Fibroblast of skin of left quadriceps (primary cell): ENCODE measurements at places on chromosomes 16 and 17.

DNA sequence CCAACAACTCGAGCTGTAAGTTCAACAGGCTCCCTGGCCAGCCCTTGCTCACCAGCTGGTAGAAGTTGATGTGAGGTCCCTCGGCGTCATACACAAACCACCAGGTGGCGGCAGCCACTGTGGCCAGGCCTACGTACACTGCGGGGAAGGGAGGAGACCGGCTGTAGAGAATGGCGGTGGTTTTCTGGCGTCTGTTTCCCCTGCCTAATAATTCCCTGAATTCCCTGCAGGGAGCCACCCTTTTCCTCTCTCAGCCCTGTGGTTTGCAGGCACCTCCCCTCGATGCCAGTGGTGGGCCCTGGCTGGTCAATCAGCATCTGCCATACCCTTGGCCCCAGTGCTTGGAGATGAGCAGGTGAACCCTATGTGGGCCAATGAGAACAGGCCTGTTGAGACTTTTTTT, 18.9 kb upstream of the P2RX1 start:
- peak; percentile 20 for DNase-seq

GRCh38 chr16:75196836-75197235, 10.1 kb downstream of the CTRB2 start:
- DNase-seq: no peak

DNA sequence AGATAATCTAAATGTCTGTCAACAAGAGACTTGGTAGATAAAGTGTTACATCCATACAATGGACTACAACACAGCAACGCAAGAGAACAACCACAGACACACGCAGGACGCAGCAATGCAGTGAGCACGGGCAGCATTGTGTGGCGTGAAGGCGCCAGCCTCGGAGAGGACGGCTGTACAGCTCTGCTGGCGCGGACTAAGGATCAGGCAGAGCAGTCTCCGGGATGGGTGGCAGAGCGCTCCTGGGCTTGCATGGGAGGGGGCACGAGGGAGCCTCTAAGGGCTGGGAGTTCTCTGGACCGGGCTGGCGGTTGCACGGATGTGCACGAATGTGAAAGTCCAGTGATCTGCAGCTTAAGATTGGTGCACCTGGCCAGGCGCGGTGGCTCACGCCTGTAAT, 34.5 kb downstream of the ACTG1 start:
- DNase-seq: no peak

GRCh38 chr16:56781528-56781961, 51.6 kb downstream of the NUP93 start:
- DNase-seq: no peak

- DNase-seq: peak; percentile 55
These were observed 7.0 kb downstream of the CORO6 start for GRCh38 chr17:29615492-29616299.

DNA sequence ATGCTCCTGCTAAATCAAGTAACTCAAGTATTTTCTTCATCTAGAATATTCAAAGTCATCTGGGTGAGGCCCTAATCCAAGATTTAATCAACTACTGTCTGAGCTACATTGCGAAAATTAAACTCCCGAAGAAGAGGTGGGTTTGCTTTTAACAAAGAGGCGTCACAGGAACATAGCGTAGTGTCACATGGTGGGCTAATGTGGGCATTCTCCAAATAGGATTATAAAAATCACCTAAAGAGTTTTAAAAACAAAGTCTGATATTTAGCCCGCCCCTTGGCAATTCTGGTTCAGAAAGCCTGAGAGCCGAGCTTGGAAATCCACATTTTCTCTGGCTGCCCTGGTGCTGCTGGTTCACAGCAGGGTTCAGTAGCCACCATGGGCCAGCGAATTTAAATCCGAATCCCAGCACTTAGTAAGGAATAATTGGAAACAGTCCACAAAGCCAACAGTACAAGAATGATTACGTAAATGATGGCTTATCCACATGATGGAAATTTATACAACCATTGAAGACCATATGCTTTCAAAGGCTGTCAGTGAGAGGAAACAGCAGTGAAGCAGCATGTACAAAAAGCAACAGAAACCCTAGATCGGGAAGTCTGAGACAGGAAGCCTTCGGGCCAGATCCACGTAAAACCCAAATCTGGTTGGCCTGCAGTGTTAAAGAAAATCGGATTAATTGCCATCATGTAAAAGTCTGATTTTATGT, 8.8 kb downstream of the PMM2 start:
- no peak for DNase-seq

DNA sequence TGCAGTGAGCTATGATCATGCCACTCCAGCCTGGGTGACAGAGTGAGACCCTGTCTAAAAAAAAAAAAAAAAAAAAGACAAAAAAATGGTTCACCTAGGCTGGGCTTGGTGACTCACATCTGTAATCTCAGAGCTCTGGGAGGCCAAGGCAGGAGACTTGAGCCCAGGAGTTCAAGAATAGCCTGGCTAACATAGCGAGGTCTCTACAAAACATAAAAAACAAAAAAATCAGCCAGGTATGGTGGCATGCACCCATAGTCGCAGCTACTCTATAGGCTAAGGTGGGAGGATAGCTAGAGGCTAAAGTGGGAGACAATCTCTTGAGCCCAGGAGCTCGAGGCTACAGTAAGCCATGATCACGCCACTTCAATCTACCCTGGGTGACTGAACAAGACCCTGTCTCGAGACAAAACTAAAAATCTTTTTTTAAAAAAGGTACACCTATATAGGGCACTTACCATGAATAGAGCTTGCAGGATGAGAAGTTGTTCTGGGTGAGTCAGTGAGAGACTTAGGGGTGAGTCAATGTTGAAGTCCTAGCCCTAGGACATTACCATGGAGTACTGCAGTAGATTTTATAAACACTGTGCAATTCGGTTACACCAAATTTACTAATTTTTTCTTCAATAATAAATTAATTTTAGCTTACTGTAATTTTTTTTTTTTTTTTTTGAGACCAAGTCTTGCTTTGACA, 19.0 kb downstream of the USP32 start:
- no peak for DNase-seq

- no peak for DNase-seq
These were observed 22.2 kb upstream of the ADCY7 start for GRCh38 chr16:50244140-50244503.

DNA sequence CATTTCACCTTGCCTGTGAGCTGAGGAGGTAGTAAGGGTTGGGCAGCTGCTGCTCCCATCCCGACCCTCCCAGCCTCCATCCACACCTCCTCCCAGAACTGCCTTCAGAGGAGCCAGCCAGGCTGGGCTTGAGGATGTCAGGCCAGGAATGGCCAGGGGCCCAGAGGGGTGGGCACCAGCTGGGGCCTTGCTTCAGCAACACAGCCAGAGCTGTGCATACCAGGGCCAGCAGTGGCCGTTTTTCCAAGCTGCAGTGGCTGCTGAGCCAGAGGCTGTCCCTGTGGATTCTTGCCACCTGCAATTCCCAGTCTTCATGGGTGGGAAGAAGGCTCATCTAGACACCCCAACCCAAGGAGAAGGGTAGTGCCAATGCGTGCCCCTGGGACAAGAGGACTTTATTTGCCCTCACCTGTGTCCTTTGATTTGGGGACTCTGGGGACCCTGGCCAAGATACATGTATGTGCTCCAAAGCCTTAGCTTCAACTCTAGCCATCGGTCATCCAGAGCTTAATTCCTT, 153.4 kb upstream of the SDK2 start:
- DNase-seq: no peak

DNA sequence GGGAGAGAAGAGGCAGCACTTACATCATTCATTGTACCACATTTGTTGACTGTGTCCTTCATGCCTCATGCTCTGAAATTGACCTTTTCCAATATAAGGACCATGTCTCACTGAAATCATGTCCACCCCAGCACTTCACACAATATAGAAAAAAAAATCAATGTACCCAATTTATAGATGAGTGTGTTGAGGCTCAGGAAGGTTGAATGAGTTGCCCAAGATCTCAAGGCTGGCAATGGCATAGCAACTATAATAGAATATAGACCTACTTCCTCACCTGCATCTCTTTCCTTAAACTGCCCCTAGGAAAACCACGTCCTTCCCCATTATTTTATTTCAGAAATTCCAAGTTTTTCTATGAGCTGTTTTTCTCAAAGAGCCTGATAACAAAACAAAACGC, 912 bp upstream of the VAT1L start:
- DNase-seq: no peak

- DNase-seq: no peak
These were observed 329.8 kb downstream of the UTP18 start for GRCh38 chr17:51590071-51590656.

DNA sequence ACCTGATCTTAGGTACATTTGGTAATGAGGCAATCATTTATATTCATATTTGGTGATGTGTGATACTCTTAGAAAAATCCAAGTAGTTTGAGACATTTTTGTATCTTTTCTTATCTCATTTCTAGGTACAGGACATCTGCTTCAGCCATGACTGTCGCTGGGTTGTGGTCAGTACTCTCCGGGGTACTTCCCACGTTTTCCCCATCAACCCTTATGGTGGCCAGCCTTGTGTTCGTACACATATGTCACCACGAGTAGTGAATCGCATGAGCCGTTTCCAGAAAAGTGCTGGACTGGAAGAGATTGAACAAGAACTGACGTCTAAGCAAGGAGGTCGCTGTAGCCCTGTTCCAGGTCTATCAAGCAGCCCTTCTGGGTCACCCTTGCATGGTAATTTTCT, 312.2 kb downstream of the BCAS3 start:
- no peak for DNase-seq

- no peak for DNase-seq
These were observed 4.8 kb downstream of the GSG1L2 start for GRCh38 chr17:9817086-9817485.

DNA sequence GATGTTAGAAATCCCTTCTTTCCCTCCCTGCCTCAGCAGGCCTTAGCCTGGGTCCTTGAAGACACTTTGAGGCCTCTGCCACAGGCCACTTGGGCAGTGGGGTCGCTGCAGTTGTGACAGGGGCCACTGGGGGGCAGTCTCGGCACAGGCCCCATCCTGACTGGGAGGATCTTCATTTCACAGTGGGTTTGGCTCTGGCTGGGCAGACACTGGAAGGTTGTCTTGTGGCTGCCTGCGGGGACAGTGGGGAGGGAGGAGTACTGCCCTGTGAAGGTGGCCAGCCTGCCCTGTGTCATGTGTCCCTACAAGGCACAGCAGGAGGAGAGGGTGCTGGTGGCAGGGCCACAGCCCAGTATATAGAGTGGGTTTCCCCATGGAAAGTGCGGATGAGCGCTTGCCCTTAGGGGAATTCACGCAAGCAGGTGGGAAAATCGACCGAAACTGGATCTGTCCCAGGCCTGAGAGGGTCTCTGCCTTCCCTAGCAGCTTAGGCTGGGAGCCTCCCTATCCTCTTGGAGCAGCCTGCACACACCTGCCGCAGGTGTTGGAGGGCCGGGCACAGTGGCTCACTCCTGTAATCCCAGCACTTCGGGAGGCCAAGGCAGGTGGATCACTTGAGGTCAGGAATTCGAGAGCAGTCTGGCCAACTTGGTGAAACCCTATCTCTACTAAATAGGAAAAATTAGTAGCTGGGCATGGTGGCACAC, 28.8 kb downstream of the GINS2 start:
- DNase-seq: no peak

GRCh38 chr16:60214311-60214710, 1480.2 kb upstream of the GOT2 start:
- DNase-seq: no peak

DNA sequence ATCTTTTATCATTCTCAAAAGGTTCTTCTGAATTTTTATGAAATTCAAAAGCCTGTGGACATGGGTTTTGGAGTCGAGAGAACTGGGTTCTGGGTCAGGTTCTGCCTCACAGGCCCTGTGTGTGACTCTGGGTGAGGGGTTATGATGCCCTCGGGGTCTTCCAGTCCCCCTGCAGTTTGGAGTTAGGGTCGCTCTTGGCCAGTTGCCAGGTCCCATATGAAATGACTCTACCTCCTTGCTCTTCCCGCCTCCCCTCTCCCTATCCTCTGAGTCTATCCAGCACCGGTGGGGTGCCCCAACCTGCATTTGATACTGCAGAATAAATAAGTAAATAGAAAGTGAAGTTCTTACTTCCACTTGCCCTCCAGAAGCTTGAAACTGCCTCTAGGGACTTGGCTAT, 54.1 kb downstream of the ZDHHC7 start:
- DNase-seq: no peak

DNA sequence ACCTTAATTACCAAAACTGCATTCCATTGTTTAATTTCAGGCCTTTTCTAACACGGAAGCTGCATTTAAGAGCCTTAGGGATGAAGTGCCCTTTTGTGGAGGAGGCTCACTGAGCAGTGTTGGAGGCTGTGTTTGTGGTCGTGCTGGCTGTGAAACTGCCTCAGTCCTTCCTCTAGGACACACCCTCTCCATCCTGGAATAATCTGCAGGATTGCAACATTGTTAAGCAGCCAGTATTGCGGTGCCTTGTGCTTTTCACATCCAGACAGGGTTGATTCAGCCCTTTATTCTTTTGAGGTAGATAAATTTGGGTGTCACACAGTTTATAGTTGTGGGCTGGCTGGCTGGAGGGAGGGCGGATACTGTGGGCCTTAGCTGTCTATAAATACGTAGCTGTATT, 141.6 kb downstream of the CDRT15L2 start:
- DNase-seq: no peak

DNA sequence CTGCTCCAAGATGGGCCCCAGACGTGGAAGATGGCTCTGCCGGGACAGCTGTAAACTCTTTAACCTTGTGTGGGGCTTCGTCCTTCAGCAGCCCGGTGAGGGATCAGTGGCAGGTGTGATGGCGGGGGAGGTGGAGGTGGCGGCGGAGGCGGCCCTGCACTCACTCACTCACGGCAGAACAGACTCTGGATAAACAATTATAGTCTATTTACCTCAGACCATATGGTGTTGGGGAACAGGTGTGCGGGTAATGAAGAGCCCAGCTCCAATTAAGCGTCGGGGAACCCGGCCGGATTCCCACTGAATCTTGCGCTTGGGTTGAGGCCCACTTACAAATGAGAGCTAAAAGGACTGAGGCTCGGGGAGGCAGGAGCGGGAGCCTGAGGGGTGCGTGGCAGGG, 104.3 kb upstream of the SDK2 start:
- no peak for DNase-seq

GRCh38 chr17:47733047-47733673, at the start of gene TBX21:
TBX21 (plus strand) TSS chr17:47733236; CDS start chr17:47733455, 219 bp downstream.
- DNase-seq: no peak

- no peak for DNase-seq
These were observed 380.2 kb upstream of the ZFHX3 start for GRCh38 chr16:73428121-73428520.

DNA sequence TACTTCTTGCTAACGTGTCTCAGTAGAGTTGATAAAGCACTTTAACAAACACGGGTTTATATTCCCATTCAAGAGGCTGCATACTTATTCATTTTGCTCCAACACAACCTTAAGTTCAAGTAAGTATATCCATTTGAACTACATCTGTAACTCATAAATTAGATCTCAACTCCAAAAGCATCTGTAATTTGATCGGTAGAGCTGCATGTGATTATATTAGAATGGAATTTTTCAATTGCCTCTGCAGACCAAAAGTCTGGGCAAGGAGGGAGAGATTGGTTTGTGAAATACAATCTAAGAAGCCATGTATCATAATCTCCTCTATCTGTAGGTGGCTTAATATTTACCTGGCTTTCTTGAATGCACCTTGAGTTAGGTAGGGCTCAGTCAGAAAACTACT, 371.0 kb downstream of the RBFOX1 start:
- no peak for DNase-seq

- no peak for DNase-seq
These were observed 305.2 kb downstream of the SEC14L1 start for GRCh38 chr17:77445760-77446532.
